Stimulated activated CD4-positive, alpha-beta T cell treated with anti-CD3 and anti-CD28 coated beads, TNF-alpha, amount 100 ng/mL, for 48 hours (primary cell): ENCODE measurements at places on chromosomes 1 and 21.

DNA sequence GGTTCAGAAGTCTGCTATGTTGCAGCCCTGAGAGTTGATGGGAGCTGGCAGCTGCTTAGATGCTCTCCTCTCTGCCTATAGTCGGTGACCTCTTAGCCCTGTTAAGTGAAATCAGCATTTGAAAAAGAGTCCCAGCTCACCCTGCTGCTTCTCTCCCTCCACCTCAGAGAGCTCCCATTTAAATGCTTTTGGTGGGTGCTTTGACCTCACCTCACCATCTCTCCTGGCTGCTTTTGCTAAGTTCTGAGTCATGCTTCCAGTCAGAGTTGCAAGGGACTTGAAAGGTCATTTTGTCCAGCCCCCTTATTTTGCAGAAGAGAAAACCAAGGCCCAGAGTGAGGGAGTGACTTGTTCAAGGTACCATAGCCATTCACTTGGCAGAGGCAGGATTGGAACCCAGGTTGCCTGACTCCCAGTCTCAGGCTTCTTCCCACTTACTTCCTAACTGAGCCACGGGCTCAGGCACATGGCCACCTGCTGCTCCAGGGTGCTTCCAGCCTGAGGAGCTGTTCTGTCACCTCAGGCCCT, 3.3 kb downstream of the MAPKAPK2 start:
- no peak for DNase-seq

DNA sequence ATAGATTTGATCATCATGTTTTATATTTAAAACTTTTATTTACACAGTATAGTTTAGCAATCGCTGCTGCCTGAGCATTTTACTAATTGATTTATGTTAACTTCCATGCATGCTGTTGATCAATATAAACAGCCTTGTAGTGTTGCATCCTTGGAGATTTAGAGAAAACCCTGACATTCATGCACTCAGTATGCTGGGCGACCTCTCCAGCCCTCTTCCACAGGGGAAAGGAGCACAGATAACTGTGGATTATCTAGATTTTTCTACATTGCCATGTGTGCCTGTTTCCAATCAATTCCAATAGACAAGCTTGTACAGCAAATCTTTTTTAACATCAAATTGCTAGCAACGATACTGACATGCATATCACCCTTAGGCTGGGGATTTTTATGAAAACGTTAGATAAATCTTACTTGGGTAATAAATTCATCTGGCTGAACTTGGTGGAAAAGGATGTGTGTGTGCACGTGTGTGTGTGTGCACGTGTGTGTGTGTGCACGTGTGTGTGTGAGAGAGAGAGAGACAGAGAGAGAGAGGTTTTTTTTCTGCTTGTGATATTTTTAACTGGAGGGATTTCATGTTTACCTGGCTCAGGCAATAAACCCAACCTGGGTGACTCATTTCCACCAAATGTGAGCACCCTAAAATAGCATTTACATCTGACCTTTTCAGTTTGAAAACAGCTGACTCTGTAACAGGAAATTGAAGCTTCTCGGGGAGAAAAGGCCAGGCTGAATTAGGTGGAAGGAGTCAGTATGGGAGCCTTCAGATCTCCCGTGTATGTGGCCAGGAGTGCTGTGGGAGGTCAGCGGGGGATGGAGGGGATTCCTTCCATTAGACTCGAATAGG, 339.8 kb downstream of the PRDM2 start:
- DNase-seq: no peak

DNA sequence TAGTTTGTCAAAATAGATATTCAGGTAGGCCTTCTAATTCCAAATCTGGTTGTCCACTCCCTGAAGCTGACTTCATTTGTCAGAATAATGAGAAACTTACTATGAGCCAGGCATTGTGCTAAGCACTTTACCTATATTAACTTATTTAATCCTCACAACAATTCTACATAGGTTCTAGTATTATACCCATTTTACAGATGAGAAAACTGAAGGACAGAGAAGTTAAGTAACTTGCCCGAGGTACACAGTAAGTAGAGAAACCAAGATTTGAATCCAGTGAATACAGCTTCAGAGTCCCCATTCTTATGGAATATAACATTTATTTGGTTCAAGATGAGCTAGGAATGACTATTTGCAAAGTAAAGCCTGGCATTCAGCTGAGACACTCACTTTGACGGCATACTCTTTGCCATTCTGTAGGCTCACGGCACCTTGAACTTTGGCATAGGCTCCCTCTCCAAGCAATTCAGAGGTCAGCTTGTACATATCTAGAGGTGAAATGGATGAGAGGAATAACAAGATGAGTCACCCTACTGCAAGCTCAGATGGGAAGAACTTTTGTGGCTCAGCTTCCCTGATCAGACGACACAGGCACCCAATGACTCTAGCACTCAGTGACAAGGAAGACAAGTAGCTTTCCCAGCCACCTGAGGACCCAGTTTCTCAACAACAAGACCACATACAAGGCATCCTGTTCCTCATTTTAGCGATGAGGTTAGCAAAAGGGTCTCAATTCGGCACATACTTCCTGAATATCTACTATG, 23.7 kb downstream of the MKNK1 start:
- DNase-seq: no peak

DNA sequence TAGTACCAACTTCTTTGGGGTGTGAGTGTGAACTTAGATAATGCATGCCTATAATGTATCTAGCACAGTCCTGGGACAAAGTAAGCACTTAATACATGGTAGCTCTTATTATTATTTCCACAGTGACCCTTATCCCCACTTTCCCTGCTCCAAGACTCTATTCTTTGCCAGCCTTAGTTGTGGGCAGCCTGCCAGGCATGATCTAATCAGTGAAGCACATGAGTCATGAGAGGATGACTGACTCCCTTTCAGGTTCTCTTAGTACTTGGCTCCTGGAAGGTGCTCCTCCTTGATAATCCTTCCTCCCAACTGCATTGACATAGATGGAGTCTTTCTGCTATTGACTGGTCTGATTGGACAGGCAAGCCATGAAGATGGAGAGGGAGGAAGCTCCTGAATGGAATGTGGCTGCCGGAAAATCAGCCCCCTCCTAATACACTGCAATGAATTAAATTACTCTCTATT, 17.4 kb upstream of the GNG12 start:
- DNase-seq: no peak

GRCh38 chr1:40981691-40982448, 2.4 kb downstream of the CTPS1 start:
- no peak for DNase-seq

- DNase-seq: no peak
These were observed 11.5 kb downstream of the THAP3 start for GRCh38 chr1:6635910-6636760.

DNA sequence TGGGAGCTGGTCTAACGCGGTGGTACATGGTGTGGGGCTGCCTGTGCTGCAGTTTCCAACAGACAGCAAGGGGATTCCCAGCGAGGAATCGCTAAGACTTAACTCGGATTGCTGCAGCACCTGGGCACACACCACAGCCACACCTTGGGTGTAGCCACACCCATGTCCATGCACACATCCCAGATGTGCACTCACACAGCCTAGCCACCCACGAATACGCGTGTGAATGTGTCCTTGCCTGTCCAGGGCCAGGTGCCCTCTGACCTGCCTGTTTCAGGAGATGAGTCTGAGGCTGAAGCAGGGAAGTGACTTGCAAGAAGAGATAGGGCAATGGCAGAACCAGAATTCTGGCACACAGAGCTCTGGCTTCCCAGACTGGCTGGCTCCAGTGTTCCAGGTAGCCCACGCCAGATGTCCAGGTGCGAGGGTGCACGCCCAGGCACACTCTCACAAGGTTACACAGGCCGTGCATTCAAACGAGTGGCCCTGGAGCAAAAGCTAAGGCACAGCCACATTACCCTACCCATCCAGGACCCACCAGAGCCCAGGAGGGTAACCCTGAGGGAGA, 272.7 kb downstream of the TRABD2B start:
- DNase-seq: no peak

DNA sequence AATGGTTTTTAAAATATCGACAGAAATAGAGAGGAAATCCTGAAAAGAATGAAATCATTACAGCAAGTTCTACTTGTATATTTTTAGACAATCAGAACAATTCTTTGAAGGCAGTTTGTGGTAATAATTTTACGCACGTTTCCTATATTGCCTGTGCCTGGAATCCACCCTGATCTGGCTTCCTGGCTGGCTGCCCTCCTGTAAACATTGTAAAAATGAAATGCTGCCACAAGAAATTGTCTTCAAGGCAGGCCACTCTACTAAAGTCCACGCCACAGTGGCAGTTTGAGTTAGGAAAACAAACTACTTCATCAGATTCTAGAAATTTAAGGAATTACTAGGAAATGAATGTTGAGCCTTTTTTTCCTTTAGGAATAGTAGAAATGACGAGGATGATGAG, 454.5 kb upstream of the NR5A2 start:
- DNase-seq: no peak

DNA sequence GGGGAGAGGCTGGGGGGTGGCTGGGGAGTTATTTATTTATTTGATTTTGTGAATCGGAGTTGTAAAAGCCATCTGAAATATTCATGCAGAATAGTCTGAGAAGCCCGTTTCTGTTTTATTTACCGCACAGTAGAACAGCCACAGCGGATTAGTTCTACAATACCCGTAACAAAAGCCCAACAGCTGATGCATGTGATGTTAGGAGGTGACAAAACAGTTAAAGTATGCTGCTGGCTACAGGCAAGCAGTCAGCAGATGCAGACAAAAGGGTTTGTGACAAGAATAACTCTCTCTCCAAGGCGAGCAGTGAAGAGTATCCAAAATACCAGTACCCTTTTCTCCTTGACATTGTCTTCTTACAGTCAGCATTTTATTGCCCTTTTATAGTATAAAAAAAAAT, 42.0 kb downstream of the PROX1 start:
- DNase-seq: no peak

GRCh38 chr21:16262091-16262490, 532.3 kb downstream of the USP25 start:
- DNase-seq: no peak

DNA sequence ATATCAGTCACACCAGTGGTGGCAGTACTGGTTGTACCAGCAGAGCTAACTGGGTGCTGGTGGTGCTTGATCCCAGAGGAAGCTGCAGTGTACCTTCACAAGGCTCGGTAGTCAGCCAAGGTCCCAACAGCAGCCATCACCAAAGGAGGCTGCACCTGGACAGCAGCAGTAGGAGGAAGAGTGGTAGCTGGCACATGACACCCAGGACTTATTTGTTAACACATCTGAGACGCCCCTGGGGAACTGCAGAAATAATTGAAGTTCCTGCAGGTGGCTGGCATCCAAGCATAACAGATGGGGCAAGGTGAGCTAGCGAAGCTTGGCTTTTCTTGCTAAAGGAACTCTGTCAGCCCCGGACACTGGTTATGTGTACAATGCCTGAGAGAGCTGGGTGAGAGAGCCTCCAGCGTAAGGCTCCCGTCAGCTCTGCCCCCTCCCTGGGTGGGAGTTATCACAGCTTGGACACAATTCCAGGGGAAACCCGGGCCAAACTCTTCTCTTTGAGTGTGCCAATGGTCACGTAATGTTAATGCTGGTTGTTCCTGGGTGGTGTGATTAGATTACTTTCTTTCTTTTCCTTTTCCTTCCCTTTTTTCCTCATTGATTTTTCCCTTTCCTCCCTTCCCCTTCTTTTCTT, 29.1 kb upstream of the PARP1 start:
- no peak for DNase-seq

GRCh38 chr1:182215764-182216163, 154.3 kb upstream of the ZNF648 start:
- DNase-seq: no peak

DNA sequence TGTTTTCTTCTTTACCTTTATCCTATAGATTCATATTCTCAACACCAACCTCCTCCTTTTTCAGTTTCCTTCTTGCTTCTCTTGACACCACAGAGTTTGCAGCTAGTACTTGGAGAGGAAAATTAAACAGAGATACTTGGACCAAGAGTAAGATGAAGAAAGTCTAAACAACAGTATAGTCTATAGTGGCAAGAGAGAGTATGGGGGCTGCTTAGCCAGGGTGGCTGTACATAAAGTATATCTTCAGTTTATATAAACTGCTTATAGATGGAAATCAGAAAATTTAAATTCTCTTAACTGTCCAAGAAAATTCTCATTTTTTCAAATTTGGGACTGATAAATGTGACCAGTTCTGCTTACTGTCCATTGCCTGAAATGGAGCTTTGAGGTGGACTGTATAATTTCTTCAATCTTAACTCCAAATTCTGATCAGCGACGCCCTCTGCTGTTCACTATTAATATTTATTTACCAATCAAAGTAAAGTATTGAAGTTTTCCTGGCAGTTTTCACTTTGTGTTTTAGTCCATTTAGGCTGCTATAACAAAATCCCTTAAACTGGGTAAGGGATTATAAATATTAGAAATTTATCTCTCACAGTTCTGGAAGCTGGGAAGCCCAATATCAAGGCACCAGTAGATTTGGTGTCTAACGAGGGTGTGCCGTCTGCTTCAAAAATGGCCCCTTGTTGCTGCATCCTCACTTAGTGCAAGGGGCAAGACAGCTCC, 14.8 kb upstream of the METTL18 start:
- DNase-seq: no peak

DNA sequence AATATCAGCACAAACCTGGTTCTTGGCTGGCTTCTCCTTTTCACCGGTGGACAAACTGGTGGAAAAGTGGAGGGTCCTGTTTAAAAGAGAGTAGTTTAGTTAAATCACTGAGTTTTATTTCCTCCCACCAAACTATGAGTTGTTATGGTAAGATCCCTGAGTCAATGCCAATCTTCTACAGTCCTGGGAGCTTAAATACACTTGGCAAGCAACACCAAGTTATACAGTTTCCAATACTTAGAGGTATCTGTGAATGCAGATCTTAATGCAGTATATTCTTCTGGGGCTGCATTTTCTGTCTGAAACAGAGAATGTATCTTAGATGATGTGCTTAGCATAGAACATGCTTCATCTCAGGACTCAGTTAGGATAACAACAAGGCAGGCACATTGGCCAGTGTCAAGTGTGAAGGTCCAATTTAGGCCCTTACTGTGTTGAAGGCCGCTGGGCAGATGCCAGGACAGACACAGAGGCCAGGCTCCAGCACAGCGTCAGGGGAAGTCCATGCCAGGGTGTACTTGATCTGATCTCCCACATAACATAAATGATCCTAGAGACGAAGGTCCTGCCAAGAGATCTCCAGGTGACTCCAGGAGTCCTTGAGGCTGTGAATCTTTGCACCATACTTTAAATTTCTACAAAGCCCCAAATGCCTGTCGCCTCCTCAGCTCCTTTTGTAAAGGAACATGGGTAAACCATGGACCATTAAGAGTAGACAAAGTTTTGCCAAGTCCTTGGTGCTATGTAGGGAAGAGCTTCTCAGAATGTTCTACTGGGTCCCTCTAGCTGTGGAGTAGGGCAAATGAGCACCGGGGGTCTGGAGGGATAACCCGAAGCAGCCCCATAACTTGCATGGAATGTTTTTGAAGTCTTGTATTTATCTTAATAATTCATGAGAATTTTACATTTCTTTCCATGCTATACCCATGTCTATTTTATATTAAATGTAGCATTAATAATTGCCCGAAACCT, 76.8 kb downstream of the KCNJ15 start:
- DNase-seq: no peak

DNA sequence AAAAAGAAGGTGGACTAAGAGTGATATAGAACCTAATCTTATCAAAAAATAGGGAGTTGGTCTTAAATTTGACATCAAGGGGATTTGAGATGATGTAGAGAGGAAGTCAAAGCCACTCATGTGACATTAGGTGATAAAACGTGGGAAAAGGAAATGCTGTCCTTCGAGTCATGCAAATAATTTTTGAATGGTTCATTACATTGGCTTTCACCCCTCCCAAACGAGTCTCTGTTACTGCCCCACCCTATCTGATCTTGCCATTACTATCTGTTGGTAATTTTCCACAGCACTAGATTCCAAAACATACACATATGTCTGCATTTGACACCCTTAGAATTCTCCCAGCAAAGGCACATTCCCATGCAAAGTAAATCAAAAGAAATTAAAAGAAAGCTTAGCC, 531.1 kb upstream of the ADAMTS5 start:
- DNase-seq: no peak
